ENCODE measurements at places on chromosomes 5 and 9. TPM values are rescaled to one million over a fixed set of nuclear protein-coding genes. Genes with fewer than 3 reads are reported as not detected.

HNRNPH1 gene
- 275 TPM for total RNA-seq

PCDHB7 gene
- 0.05 TPM for total RNA-seq

ISL1 gene
- not detected for total RNA-seq

MOB3B gene
- 0.30 TPM for total RNA-seq

MZB1 gene
- not detected for total RNA-seq

CDC23 gene
- total RNA-seq, result 31.1 TPM

ADRA1B gene
- 1.3 TPM for total RNA-seq

GPRIN1 gene
- total RNA-seq, result 8.8 TPM

BAAT gene
- not detected for total RNA-seq

NTRK2 gene
- total RNA-seq, result not detected

IL3 gene
- not detected for total RNA-seq

OLFML2A gene
- 0.54 TPM for total RNA-seq

PARP8 gene
- total RNA-seq, result 0.64 TPM

CYLC2 gene
- total RNA-seq, result not detected

CTXN3 gene
- total RNA-seq, result not detected

ZFP2 gene
- 0.60 TPM for total RNA-seq

PDZD2 gene
- 4.5 TPM for total RNA-seq

PRDM12 gene
- total RNA-seq, result not detected

SPINK13 gene
- not detected for total RNA-seq

PDE6A gene
- 0.05 TPM for total RNA-seq

DPM2 gene
- 20.5 TPM for total RNA-seq

SPAG8 gene
- total RNA-seq, result not detected

IL4 gene
- not detected for total RNA-seq

TSSK1B gene
- not detected for total RNA-seq

CDC20B gene
- not detected for total RNA-seq

CCL27 gene
- total RNA-seq, result not detected

SLC25A25 gene
- 24.5 TPM for total RNA-seq

SPATA31D4 gene
- total RNA-seq, result not detected

YTHDC2 gene
- 15.5 TPM for total RNA-seq

HDAC3 gene
- 38.3 TPM for total RNA-seq

MLANA gene
- not detected for total RNA-seq

FOXI1 gene
- not detected for total RNA-seq

OLFM1 gene
- total RNA-seq, result 4.7 TPM

FOXD4L4 gene
- total RNA-seq, result not detected

PCDHB3 gene
- 0.47 TPM for total RNA-seq

RPL35 gene
- 2,608 TPM for total RNA-seq

ST8SIA4 gene
- total RNA-seq, result 2.6 TPM

IER5L gene
- total RNA-seq, result 19.2 TPM

F2RL2 gene
- 0.25 TPM for total RNA-seq
